ENCODE measurements at places on chromosomes 6 and 20. TPM values are rescaled to one million over a fixed set of nuclear protein-coding genes. Genes with fewer than 3 reads are reported as not detected.

MAK gene
- total RNA-seq, result 0.95 TPM

LPIN3 gene
- total RNA-seq, result 14.6 TPM

MRPS18B gene
- 38.3 TPM for total RNA-seq

KCNB1 gene
- total RNA-seq, result 0.12 TPM

EBF4 gene
- 0.25 TPM for total RNA-seq

OOEP gene
- not detected for total RNA-seq

KIF6 gene
- total RNA-seq, result 0.62 TPM

RBM39 gene
- total RNA-seq, result 275 TPM

RBPJL gene
- not detected for total RNA-seq

ADGRF5 gene
- not detected for total RNA-seq

GRCh38 chr6:137849181-137849980, 17.7 kb upstream of the TNFAIP3 start:
- DNase-seq, result no peak

GRCh38 chr6:52340603-52340880, 21.4 kb upstream of the PAQR8 start:
- no peak for DNase-seq

DNA sequence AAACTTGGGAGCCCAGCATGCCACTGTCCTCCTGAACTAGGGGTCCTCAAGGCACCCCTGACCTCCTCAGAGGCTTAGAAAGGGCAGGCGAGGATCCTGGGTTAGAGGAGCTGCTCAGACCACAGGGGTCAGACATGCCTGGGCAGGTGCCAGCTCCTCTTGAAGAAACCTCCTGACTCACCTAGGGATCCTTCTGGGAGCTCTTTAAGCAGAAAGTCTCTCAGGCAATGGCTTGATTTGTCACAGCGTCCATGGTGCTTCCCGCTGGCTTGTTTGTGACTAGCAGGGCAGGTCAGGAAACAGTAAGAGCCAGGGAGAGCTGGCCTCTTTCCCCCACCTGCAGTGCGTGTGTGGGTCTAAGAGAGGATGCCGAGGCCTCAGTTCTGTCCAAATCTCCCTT, 174.5 kb upstream of the SNX9 start:
- peak; percentile 84 for DNase-seq

GRCh38 chr6:136303516-136303915, 13.9 kb upstream of the BCLAF1 start:
- DNase-seq, result no peak

DNA sequence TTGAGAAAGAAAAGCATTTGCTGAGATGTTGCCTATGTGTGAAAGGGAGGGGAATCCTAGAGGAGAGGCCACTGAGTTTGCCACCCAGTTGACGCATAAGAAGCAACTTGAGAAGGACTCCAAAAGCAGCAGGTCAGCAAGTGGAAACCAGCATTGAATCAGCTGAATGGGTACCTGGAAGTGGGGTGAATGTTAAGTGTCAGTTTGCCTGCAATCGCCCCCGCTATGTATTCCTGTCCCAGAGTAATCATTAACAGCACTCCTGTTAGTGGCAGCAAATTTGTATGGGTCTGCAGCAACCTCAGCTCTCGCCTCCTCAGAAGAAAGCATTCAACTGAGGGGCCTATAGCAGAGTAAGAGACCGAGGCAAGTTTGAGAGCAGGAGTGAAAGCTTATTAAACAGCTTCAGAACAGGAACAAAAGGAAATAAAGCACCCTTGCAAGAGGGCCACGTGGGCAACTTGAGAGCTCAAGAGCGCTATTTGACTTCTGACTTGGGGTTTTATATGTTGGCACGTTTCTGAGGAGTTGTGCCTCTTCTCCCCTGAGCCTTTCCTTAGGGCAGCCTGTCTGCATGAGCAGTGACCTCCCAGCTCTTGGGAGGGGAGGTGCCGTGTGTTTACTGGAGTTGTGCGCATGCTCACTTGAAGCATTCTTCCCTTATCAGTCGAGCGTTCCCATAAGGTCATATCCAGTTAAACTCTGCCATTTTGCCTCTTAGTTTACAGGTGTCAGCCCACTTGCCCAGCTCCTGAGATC, 122.6 kb upstream of the PHACTR1 start:
- DNase-seq, result no peak

- no peak for DNase-seq
Measured at GRCh38 chr6:84808491-84809061, 44.2 kb upstream of the TBX18 start.

- DNase-seq, result no peak
Measured at GRCh38 chr20:14597206-14597715, 259.8 kb upstream of the FLRT3 start.

DNA sequence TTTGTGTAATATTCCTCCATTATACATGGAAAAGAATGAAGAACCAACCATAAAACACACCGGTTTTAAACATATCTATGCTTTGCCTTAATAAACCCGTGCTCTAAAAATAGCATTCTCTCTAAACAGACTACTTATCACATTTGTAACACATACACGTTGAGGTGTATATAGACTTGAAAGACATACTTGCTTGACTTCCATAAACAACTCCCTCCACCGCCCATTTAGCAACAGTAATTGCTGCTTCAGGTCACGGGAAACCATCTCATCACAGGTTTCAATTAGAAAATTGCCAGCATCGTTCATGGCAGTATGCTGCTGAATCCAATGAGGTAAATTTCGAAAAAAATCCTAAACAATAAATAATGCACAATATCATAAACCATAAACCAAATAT, 174.0 kb downstream of the SYNE1 start:
- no peak for DNase-seq

DNA sequence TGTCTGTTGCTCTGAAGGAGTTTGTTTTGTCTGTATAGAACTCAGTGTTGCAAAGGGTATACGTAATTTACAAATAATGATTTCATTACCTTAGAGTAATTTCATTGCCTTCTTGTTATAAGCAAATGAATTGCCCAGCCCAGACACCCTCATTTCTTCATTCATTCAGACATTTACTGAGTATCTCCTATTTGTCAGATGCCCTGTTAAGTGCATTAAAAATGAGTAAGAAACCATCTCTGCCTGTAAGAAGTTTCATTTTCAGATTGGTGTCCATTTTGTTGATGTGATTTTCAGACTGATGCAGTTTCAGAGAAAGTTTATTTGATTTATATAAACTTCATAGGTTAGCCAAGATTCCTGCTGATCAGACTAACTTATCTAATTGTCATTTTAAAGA, 429.3 kb downstream of the PHF3 start:
- no peak for DNase-seq

DNA sequence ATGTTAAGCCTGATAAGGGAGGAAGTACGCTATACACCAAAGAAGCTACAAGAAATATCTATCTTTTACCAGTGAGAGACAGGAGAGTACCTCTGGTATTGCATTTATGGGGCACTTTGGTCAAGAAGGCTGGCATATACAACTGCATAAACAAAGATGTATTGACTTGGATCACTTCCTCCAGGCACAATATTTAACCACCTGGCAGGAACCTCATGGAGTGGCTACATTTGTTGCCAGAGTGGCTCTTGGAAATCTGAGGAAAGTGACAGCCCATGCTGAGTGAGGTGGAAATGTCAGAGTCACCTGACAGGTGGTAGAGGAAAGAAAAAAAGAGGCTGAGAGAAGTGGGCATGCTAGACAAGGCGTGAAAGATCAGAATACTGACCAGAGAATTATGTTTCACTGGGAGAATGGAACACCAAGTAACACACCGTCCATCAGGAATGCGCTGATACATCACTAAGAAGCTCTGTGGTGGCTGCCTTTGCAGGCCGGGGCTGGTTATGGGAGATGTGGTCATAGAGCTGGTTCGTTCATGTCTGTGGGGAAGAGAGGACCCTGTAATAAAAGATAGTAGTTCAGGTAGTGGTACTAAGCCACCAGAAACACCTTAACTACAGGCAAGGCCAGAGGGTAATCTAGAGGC, 61.4 kb upstream of the UFL1 start:
- DNase-seq, result peak; percentile 43

DNA sequence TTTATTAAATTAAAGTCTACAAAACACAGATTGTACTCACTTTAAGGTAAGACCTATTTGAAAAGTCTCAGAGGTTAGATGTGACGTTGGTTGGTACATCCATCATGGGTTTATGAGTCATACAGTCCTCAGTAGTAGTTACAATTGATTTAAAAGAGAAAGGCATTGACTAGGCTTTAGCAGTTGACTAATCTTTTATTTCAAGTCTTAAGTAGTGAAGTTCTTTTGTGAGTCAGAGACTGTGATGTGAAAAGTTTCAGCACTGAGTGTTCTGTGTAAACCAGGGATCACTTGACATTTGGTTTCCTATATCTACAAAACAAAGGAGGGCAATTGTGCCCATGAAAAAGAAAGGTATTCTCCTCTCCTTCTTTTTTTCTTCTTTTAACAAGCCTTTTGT, 221.3 kb downstream of the GRIK2 start:
- no peak for DNase-seq

GRCh38 chr6:125797886-125798444, 7.2 kb downstream of the NCOA7 start:
- DNase-seq, result no peak

DNA sequence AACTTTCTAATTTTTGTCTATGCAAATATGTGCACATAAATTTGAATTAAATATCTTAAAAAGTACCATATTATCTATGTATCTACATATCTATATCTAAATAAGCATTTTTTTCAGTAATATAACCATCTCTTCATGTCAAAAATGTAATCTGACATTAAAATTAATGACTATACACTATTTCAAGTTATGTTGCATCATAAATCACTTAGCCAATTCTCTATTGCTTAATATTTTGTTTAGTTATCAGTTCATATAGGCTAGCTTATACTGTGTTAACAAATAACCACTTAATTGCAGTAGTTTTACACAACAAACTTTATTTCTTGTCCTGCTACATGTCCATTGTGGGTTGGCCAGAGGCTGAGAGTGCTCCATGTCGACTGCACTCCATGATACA, 360.8 kb downstream of the EPM2A start:
- DNase-seq, result no peak

GRCh38 chr6:167817729-167818128, 9.0 kb upstream of the AFDN start:
- DNase-seq, result no peak

GRCh38 chr6:75278474-75279077, 6.0 kb downstream of the TMEM30A start:
- no peak for DNase-seq

DNA sequence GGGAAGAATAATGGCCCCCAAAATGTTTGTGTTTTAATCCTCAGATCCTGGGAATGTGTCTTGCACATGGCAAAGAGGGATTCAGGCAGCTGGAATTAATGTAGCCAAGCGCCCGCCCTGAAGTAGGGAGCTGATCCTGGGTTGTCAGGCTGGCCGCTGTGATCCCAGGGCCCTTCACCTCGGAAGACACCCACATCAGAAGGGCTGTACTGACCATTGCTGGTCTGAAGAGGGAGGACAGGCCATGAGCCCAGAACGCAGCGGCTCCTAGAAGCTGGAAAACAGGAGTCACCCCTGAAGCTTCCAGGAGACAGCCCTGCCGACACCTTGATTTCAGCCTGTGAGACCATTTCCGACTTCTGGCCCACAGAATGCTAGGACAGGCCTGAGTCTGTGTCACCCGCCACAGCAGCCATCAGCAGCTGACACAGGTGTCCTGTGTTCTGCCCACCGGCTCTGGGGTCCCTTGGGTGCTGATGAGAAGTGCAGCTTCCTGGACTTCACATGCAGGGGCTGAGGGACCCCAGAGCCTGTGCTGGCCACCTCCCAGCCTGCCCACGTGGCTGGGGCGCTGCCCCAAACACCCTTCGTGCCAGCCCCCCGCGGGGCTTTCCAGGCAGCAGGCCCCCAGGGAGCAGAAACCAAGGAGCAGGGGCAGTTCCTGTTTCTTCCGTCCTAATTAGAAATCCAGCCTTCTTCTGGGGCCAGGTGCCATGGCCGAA, 86.3 kb downstream of the ERMARD start:
- DNase-seq, result peak; percentile 9

DNA sequence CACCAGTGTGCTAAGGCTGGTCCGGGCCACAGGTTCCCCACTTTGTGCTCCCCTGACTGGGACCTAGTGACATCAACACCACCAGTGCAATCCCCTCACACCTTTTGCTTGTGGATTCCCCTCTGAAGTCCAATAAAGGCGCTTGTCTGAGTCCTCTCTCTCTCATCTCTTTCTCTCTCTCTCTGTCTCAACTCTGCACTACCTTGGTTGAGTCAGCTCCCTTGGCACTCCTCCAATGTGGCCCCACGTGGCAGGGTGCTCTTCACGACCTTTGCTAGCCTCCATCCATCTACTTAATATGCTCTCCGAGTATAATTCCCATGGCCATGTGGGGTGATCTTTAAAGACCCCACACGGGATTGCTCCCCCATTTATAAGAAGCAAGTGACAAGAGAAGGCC, 385.0 kb downstream of the CD83 start:
- no peak for DNase-seq

GRCh38 chr6:12408752-12409151, 118.6 kb downstream of the EDN1 start:
- no peak for DNase-seq

DNA sequence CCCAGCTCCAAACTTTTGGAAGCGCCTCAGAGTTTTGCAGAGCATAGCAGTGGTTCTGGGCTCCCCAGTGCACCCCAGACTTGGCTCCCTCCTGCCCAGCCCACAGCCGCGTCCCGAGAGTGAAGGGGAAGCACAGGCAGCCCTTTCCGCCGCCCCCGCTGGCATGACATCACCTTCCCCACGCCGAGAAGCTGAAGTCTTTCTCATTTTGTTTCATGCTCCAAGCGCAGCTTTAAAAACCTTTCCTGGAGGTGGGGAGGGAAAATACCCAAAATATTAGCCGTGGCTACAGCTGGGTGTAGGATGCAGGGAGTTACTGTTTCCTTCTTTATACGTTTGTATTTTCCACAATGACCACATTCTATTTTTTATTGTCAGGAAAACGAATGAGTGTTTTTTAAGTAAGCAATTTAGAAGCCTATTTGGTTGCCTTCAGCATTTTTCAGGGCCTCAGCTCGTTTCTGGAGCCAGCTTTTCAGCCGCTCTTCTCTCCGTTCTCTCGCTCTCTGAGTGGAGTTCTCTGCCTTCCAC, 72.9 kb downstream of the SNX5 start:
- DNase-seq, result peak; percentile 5

DNA sequence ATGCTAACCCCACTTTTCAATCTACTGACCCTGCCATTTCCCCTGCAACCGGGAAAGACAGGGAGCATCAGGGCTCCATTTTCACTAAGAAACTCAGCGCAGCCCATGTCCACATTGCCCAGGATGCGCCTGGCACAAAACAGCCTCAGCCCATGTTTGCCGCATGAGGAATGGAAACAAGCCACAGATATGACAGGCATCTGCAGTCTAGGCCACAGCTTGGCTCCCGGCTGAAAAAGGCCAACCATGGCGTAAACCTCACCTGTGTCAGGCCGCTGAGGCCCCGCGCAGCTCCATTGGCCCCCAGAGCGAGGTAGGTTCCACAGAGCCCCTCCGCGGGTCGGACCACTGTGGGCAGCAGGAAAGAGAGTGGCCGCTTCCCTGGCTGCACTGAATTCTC, 21.7 kb downstream of the GGT7 start:
- DNase-seq, result no peak

- no peak for DNase-seq
Measured at GRCh38 chr6:131134220-131134979, 867 bp upstream of the AKAP7 start.

DNA sequence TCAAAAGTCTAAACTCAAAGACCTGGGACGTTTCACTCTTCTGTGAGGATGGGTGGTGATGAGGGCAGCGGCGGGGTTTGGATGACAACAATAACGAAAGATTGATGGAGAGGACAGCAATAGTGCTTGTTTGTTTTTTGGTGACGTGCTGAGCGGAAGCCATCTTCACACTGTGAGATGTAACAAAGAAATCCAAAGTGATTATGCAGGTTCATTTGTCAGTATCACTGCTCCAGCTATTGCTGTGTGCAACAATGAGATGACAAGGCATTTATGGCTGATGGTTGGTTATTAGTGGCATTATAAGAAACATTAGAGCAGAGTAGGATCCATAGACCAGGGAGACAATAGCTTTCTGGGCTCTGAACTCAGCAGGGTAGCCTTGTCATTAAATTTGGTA, 306.7 kb downstream of the RNF144B start:
- DNase-seq, result no peak

Measured in G401 (cell line).